ENCODE measurements at places on chromosomes 3 and 15.

GRCh38 chr3:25457671-25458419, 29.8 kb downstream of the RARB start:
- DNase-seq, result no peak

GRCh38 chr3:151589311-151589710, 128.4 kb upstream of the IGSF10 start:
- DNase-seq, result no peak

- no peak for DNase-seq
Observed at GRCh38 chr3:58271901-58272501, 34.0 kb upstream of the RPP14 start.

GRCh38 chr15:91609966-91610365, 243.5 kb upstream of the SLCO3A1 start:
- DNase-seq, result no peak

DNA sequence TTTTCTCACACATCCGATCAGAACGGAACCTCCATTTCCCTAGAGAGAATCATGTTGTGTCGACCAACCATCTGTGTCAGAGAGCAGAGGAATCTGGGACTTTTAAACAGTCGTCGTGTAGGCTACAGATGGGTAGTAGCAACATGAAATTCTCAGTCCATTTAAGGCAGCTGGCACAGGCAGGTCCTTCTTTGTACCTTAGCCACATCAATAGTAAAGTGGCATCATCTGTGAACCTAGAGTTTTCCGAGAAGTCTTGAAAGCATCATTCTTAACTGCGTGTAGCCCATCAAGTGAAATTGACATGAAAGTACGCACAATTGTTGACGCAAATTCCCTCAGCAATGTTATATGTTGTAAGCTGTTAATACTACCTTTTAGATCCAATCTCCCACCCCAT, 114.5 kb upstream of the GRM7 start:
- DNase-seq, result no peak

DNA sequence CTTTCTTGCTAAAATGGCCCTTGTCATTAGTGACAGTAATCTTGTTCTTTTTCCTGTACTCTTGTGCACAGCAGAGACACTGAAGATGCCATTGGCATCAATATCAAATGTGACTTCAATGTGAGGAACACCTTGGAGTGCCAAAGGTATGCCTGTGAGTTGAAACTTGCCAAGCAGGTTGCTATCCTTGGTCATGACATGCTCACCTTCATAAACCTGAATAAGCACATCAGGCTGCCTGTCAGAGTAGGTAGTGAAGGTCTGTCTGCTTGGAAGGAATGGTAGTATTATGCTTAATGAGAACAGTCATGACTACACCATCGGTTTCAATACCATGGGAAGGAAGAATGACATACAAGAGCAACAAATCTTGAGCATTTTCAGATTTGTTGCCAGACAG, 6.3 kb upstream of the RAB5A start:
- no peak for DNase-seq

DNA sequence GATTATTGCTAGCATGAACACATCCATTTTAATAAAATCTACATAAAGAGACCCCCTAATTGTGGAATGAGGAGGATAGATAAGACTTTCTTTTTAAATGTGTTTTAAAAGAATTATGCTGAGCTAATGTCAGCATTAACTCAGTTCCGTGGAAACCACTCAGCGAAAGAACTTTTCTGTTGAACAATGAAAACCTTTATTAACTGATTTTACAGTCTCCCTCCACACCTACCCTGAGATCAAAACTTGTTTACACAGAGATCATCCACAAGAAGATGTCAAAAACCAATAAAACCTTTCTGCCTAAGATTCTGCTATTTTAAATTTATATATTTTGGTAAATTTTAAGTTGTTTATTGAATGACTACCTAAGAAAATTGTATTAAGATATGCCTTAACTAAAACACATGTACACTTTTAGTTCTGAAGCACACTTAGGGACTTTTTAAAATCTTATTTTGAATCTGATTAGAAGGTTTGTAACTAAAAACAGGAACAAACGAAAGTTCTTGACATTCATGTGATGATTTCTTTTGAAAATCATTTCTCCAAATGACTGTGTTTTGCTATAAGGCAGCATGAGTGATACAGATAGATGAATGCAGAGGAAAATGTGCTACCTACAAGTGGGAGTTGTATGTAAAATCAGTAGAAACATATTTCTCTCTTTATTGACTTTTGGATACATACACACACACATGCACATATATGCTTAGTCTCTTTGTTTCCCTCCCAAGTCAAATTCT, 369.0 kb downstream of the UNC13C start:
- no peak for DNase-seq

DNA sequence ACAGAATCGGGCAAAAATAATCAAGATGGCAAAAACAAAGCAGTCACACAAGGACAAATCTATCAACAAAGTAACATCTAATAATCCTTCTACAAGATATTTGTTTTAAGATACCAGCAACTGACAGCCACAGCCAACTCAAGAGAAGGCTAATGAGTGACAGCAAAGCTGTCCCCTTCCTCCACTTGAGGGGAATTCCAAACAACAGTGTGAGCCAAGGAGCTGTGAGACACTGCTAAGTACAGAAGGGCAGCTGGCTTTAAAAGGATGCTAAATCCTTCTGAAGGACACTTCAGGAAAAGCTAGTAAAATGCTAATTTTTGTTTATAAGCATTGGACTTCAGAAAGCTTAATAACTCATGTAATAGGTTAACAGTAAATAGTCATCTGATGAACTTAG, 120.3 kb upstream of the GOLGA8J start:
- DNase-seq, result no peak

- DNase-seq, result peak; percentile 9
Observed at GRCh38 chr3:157408499-157409149, 28.0 kb upstream of the PTX3 start.

- DNase-seq, result no peak
Observed at GRCh38 chr15:38228618-38229017, 24.0 kb upstream of the SPRED1 start.

- DNase-seq, result no peak
Observed at GRCh38 chr15:77038312-77039216, 32.3 kb downstream of the TSPAN3 start.

GRCh38 chr3:80424951-80425350, 657.2 kb upstream of the ROBO1 start:
- no peak for DNase-seq

Data from NCI-H69 (cell line).